ENCODE measurements at places on chromosomes 5 and 9.

DNA sequence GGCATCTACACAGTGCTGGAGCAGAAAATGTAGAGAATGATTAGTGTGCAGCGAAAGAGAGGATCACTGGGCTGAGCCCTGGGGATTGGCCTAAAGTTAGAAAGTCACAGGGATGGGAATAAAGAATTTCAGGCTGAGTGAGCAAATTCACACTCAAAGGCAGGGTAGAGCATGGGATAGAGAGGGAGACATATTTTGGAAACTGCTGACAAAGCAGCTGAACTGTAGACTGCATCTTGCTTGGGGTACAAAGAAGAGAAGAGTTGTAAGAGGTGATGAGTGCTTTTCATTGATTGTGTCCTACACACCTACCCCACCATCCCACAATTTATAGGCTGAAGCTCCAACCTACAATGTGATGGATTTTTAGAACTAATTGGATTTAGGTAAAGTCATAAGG is 677.8 kb downstream of the TAF11L14 start:
- no peak for DNase-seq

DNA sequence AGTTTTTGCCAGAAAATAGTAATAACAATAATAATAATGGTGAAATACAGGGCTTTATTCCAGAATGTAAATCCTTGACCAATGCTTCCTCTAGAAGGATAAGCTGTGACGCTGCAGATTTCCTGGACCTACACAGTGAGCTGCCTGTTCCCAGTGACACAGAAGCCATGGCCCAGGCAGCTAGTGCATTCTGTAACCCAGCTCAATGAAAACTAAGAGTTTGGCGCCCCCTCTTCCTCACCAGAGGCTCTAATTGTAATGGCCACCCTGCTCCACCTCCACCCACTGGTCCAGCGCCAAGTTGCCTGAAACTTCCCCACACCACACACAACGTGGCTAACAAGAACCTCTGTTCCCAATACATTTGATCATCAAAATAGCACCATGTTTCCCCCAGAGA is 248.1 kb downstream of the CETN3 start:
- DNase-seq, result no peak

GRCh38 chr5:101942321-101942882 is 353.7 kb downstream of the SLCO4C1 start:
- DNase-seq, result peak; percentile 61

DNA sequence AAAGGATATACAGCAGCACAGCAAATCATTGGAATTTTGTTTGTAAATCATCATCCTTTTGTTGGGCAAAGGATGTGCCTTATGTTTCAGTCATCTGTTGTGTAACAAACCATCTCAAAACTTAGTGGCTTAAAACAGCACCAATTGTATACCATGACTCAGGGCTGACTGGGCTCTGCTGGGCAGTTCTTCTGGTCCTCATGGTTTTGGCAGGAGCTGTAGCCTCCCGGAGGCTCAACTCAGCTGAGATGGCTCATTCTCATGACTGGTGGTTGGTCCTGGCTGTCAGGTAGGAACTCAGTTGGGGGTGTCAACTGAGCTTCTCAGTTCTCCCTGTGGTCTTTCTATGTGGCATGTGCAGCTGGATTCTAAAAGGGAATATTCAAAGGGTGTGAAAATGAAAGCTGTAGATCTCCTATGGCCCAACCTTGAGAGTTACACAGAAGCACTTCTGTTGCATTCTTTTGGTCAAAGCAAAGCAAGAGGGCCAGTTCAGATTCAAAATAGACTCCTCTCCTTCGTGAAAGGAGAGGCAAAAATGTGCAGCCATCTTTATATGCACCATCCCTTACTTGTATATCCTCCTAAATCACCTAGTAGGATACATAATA is 39.1 kb upstream of the CPEB4 start:
- DNase-seq, result no peak

DNA sequence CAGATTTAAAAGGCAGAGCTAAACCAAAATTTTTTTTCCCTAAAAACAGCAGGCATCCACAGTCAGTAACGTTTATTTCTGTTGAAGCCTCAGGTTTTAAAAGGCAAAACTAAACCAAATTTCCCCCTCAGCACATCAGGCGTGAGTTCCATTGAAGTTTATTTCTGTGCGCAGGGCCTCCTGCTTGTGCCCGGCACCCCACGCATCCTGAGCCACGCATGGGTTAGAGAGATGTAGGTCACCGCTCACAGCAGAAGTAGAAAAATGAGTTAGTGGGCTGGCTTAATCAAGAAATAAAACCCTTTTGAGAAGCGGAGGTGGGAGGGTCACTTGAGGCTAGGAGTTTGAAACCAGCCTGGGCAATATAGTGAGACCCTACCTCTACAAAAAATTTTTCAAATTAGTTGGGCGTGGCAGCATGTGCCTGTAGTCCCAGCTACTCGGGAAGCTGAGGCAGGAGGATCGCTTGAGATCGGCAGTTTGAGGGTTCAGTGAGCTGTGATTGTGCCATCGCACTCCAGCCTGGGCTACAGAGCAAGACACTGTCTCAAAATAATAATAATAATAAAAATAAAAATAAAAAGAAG is 75.6 kb upstream of the SPIN1 start:
- DNase-seq, result no peak

Measured in NCI-H1436 (cell line).